ENCODE measurements at places on chromosomes 5 and 9.

DNA sequence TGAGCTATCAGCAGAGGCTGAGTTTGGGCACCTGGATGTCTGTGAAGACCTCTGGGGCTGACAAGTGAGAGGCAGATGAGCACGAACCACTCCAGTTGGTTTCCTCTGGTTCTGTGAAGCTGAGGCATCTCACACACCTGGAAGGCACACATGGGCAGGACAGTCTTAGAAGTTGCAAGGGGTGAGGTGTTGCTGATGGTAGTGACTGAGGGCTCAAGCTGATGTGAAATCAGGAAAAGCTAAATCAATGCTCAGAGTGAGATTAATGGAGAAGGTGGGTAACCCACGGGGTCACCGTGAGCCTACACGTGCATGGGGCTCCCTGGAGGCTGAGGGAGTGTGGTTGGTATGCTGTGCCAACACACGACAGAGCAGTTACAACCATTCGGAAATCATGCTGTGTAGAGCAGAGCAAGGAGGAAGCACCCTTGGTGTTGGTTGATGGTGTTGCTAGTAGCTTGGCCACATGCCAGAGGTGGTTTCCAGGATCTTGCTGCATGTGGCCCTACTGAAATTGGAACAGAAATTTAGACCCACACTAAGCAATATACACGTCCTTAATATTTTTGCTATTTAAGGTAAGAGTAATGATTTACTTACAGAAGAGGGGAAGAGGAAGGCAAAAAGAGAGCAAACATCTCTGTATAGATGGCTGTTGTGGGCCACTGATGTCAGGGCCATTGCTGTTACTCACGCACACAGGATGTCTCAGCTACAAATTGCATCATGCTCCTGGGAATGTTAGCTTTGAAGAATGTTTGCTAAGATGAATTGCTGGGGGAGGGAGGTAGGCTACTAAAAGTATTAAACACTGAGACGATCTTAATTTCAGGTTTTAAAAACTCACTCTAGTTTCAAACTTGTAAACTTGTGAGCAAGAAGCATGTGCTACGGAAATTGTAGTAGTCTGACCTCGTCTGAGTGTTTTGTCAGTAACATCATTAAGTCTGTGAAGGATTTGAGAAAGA is 170.5 kb downstream of the ARHGEF28 start:
- DNase-seq = no peak

GRCh38 chr9:83186155-83186737 is 123.3 kb upstream of the RASEF start:
- no peak for DNase-seq

- DNase-seq = no peak
Observed at GRCh38 chr9:4997631-4998030, 12.6 kb downstream of the JAK2 start.

- no peak for DNase-seq
Observed at GRCh38 chr5:134555890-134556311, 30.4 kb downstream of the JADE2 start.

DNA sequence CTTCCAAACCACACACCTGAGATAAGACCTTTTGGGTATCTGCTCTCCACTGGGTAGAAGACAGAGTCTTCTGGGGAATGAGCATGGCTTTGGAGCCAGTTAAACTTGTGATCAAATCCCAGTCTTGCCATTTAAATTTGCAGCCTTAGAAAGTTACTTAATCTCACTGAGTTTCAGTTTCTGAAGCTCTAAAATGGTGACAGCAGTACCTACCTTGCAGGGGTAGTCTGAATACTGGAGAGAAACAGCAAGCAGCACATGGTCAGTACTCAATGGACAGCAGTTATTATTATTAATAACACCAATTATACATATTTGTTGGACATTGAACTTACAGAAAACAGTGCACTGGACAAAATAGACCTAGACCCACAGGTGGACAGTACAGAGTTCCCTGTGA is 260.9 kb downstream of the MAN2A1 start:
- DNase-seq = no peak

DNA sequence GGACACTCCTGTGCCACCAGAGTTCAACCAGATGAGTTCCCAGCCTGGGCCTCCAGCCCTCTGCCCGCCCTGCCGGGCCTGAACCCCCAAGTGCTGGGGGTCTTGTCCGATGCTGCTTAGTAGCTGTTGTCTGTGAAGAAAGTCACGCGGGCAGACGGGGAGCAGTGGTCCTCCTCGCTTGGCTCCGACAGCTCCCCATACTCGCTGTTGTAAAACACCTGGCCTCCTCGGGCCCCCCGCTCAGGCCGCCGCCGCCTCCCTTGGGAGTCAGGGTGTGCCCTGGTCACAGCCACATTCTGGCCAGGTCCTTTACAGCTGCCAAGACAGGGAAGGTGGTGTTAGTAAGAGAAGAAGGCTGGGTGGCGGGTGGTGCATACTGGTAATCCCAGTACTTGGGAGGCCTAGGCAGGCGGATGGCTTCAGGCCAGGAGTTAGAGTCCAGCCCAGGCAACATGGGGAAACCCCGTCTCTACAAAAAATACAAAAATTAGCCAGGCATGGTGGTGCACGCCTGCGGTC is 11.8 kb upstream of the SCGB3A1 start:
- no peak for DNase-seq

DNA sequence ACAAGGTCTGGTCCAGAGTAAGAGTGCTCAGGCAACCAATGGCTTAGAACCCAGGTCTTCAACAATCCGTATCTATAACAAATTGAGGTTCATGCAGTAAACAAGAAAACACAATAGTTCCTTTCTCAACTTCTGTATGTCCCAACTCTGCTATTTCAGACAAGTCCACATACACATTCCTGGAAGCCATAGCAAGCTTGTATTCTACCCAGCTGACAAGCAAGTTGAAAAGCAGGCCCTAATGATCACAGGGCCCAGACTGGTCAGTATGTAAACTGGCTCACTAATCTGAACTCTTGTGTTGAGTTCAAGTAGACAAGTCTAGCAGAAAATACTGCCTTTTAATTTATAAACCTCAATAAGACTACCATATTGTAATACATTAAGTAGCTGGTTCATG is 26.9 kb downstream of the FNIP1 start:
- no peak for DNase-seq

DNA sequence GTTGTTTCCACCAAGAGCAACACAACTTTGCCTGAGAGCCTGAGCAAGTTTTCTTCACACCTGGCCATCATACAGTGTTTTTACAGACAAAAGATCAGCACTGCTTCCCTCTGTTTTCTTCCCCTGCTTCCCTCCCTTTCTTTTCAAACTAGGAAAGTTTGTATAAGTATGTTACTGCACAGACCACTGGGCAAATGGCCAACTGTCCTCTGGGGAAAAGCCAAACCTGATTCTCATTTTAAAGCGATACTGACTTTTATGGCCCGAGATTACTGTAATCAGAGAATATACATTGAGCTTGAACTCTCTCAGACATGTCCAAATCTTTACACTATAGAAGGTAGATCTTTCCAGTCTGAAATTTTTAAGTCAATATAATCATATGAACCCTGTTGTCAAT is 415.0 kb downstream of the NFIB start:
- no peak for DNase-seq

- DNase-seq = no peak
Observed at GRCh38 chr9:120863833-120864232, 13.2 kb downstream of the PHF19 start.

DNA sequence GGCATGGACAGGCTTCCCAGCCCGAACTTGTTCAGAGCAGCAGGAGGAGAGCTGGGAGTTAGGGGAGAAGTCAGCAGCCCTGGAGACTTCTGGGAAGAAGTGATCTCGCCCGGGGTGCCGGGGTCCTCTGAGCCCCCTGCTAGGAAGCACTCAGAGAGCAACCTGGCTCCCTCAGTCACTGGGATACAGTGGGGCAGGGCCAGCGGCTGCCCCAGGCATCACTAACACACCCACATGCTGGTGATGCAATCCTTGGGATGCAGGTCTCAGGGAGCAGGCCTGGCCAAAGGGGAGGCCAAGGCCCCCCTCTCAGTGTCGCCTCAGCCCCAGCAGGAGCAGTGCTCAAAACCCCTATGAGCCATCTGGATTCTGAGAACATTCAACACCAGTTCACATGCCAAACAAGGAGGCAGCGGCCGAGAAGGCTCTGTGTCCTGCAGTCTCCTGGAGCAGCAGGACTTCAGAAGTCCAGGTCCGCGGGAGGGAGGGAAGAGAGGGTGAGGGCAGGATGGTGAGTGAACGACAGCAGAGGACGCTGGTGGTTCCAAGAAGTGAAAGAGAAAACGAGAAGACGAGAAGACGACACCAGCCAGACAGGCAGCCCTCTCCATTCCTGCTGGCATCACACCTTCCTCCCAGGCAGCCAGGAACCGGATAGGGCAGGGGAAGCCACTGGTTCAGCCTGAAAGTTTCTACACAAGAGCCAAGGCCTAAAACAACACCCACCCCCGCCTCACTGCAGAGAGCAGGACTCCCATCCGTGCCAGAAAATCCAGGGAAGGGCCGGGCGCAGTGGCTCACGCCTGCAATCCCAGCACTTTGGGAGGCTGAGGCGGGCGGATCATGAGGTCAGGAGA is 2.3 kb downstream of the PNPLA7 start:
- DNase-seq = no peak

GRCh38 chr5:133290669-133291240 is 238.9 kb downstream of the HSPA4 start:
- no peak for DNase-seq

GRCh38 chr9:75909776-75910175 is 19.3 kb downstream of the PCSK5 start:
- no peak for DNase-seq

- no peak for DNase-seq
Observed at GRCh38 chr5:78649861-78650496, 1.4 kb upstream of the LHFPL2 start.

DNA sequence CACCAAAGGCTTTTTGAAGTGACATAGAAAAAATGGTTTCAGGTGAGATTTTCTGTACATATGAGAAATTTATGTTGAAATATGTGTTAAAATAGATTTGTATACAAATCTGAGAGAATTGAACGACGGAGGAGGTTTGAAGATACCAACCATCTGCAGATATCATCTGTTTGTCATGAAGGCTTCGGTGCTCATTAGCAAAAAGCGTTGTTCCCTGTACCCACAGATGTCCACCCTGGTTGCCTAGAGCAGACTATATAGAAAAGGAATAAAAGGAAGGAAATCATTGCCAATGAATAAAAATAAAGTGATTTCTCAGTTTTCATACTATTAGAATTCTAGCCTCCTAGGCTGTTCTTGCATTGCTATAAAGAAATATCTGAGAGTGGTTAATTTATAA is 2262.8 kb upstream of the ACO1 start:
- no peak for DNase-seq

DNA sequence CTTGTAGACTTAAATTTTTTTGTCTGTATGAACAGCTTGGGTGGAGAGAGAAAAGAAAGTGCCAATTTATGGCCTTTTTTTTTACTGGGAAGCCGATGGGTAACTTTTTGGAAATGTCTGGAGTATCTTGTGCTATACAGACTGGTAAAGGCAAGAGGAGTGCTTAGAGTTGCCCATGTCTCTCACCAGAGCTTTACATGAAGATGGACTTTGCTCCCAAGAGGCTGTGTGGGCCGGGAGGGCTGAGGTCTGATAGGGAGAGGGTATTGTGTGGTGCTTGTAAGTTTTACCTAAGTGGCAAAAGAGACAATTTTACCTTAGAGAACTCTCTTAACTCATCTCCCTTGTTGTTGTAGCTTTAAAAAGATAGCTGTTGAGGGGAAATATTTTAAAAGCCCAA is 203.2 kb downstream of the SEMA6A start:
- no peak for DNase-seq

DNA sequence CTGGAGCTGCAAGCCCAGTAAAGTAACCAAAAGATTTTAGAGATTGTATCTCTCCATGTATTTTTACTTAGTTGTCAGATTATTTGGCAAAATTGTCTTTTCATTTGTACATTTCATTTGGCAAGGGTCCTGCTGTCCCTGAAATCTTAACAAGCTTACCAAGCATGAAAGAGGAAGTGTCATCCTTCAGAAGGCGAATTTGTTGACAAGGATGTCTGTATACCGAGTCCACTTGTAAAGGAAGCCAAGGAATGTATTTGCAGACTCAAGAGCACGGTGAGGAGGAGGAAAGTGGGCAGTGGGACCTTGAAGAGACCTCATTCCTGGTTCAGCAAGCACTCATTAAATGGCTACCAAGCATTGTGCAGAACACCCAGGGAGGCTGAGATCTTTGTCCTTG is 7.5 kb upstream of the OTULINL start:
- DNase-seq = no peak

GRCh38 chr9:6552033-6552432 is 93.5 kb downstream of the GLDC start:
- DNase-seq = no peak

DNA sequence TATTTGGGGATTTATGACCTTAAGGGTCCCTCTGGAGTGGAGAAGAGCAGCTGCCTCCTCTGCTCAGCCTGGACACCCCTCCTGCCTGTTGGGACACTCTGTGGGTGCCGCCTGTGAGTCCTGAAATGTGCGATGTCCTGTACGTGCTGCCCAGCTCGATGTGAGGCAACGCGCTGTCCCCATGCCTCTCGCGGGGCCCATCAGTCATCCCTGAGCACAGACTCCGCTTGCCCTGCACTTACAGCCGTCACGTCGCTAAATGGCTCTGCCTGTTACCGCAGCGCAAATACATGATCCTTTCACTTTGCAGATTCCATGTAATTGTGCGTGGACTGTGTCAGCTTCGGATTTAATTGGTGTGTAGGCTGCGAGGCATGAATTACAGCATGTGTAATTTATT is 27.1 kb downstream of the IRX4 start:
- no peak for DNase-seq

- no peak for DNase-seq
Observed at GRCh38 chr9:136482046-136482792, 621 bp downstream of the SEC16A start.

DNA sequence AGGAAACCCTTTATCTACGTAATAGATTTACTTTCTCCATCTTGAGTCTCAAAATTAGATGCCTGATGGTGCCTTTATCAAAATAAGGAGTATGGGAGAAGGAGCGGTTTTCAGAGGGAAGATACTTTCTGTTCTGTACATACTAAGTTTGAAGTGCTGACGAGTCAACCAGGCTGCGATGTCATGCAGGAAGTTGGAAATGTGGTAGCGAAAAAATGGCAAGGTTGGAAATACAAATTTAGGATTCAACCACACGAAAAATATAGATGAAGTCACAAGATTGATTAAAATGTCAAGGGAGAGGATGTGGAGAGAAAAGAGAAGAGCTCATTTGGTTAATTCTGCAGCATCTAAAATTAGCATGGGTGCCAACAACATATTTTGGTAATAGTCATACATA is 129.5 kb downstream of the FOXD1 start:
- DNase-seq = no peak

- DNase-seq = no peak
Observed at GRCh38 chr5:58156973-58157701, 302.7 kb downstream of the PLK2 start.

DNA sequence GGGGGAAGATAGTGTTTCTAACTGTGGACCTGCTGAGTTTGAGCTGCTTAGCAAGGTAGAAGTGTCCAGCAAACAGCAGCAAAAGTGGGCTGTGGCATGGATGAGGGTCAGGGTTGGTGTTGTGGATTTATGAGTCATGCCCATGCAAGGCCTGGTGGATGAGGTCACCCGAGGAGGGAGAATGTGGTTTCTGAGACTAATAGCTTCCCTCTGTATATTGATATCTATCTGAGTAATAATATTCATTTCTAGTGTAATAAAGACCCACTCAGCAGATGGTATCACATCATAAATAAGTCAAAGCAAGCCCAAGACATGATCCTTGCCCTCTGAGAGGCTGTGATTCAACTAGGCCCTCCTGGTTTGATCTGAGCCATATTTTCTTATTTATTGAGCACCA is 597.8 kb upstream of the CLINT1 start:
- no peak for DNase-seq

GRCh38 chr9:70561786-70562395 is 147.4 kb upstream of the KLF9 start:
- DNase-seq = no peak

GRCh38 chr5:170783498-170784247 is at the start of gene GABRP:
Gene GABRP (plus strand): TSS chr5:170783725. CDS start chr5:170788616, 4,891 bp downstream.
- DNase-seq = no peak
